Bronchial epithelial cell (primary cell): ENCODE measurements at places on chromosomes 6 and 20.

DNA sequence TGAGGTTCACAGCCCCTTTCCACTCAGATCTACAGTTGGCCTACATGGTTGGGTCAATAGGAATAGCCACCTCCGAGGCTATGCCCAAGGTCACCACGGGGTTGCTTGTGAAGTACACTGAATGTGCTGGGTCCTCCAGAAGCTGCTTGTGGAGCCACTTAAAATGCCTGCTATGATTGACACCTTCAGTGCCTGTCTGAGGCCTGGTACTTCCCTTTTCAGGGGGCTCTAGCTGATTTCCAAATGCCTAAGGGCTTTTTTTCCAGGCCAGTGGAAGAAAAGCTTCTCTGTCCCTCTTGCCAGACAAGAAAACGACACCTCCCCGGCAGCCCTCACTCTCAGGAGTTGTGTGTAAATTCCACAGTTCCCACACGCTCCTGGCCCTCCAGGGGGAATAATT is 6.3 kb upstream of the NXT1 start:
- DNase-seq = no peak

GRCh38 chr20:12028771-12029170 is 111.1 kb downstream of the BTBD3 start:
- DNase-seq = no peak

DNA sequence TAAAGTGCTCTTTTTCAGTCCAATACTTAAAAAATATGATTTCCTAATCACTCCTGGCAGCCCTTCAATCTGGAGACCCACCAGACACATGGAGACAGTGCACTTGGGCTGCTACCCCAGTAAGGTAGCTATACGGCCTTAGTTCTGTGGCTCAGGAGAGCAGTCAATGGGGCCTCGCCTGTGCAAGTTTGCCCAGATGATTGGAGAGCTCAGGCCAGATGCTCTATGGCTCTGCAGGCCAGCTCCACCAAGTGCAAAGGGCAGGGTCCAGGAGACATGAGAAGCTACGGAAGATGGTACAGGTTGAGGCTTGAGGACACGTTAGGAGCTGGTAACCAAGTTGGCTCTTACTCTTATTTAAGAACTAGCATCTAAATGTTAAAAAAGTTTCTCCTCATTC is 30.7 kb downstream of the STK38 start:
- no peak for DNase-seq

- no peak for DNase-seq
Observed at GRCh38 chr20:60395991-60396390, 437.8 kb downstream of the CDH26 start.

GRCh38 chr6:85191656-85192055 is 258.2 kb upstream of the NT5E start:
- no peak for DNase-seq

DNA sequence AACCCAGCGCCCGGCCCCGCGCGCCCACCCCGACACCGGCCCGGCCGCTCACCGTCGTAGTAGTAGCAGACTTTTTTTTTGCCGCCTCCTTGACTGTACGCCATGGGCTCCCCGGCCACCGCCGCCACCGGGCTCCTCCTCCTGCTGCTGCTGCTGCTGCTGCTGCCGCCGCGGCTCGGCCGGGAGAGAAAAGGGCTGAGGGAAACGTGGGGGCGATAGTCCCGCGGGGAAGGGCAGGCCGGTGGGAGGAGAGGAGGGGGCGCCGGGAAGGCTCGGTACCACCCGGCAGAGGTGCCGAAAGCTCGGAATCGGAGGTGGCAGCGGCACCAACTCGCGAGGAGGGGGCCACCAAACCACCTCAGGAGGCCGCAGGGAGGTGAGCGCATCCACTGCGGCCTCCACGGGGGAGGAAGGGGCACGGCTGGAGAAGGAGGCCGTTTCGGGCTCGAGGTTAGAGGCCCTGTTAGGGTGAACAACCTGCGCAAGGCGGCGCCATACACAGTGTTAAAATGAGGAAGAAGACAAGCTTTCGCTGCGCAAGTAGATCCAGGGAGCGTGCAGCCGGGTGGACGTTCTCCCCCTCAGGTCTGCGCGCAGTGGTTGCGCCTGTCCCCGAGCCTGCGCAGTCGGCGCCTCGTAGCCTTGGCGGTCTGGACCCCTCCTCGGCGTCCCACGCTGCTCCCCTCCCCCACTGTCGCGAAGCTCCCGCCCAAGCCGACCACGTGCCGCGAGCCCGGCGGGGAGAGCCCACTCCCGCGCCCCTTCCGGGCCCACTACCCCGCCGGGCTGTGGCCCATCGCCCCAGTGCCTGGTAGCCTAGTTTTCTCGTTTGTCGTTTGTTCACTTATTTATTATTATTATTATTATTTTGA is at the start of gene HDAC2:
TSS of gene HDAC2 (minus strand) at position 344 of the 872 bp plus-strand sequence. CDS start at position 104, 240 bp downstream.
- peak; percentile 48 for DNase-seq

DNA sequence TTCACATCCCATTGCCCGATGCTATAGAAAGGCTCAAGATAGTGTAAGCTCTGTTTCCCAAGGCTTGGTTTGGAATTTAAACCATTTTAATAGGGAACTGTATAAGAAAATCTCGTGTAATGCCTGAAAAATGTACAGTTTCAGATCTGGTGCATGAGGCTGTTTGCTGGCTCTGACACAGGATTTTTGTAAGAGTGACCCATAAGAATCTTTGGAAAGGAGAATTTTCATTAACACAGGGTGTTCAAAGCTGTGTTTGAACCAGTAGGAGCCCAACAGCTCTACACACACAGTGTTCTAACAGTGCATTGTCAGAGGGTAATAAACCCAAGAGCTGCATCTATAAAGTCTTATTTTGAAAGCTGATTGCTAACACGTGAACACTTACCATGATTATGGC is 293.5 kb downstream of the PRL start:
- DNase-seq = no peak

- DNase-seq = peak; percentile 39
Observed at GRCh38 chr20:62938105-62938888, at the start of gene GID8. Gene GID8, plus strand, starts transcription at chr20:62938147. Its CDS starts 3,356 bp downstream, at chr20:62941503.

DNA sequence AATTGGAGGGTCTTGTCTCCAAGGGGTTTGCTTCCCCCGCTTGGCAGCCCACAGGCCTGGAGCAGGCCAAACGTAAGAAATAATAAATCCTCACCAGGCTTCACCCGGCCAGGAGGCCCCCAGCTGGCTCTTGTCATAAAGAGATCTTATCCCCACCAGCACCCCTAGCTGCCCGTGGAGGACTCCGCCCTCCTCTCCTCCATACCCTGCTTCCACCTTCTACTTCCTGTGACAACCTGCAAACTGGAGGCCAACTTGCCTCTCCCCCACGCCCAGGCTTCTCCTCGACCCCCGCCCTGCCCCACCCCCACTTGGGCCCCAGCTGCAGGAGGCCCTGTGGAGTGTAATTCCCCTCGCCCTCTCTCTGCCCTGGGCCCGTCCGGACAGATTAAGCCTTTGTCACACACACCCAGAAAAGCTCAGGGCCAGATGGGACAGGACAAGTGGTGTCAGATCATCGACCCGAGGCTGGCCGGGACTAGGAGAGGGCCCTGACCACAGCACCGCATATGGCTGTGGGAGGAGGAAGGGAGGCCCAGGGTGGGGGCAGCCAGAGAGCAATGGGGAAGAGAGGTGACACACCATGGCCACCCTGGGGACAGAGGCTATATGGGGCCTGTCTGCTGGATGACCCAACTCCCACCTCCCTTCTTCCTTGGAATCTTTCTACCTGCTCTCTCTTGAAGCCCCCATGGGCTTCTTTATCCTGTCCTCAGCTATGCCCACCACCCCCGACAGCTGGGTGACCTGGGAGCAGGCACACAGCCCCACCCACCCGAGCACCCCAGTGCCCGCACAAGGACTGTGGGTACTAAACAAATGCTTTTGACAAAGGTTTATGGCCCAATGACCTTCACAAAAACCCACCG is 3.9 kb downstream of the NOL4L start:
- no peak for DNase-seq

GRCh38 chr6:117157448-117157847 is 107.9 kb upstream of the VGLL2 start:
- no peak for DNase-seq

- no peak for DNase-seq
Observed at GRCh38 chr20:54118220-54119001, 48.0 kb upstream of the BCAS1 start.

DNA sequence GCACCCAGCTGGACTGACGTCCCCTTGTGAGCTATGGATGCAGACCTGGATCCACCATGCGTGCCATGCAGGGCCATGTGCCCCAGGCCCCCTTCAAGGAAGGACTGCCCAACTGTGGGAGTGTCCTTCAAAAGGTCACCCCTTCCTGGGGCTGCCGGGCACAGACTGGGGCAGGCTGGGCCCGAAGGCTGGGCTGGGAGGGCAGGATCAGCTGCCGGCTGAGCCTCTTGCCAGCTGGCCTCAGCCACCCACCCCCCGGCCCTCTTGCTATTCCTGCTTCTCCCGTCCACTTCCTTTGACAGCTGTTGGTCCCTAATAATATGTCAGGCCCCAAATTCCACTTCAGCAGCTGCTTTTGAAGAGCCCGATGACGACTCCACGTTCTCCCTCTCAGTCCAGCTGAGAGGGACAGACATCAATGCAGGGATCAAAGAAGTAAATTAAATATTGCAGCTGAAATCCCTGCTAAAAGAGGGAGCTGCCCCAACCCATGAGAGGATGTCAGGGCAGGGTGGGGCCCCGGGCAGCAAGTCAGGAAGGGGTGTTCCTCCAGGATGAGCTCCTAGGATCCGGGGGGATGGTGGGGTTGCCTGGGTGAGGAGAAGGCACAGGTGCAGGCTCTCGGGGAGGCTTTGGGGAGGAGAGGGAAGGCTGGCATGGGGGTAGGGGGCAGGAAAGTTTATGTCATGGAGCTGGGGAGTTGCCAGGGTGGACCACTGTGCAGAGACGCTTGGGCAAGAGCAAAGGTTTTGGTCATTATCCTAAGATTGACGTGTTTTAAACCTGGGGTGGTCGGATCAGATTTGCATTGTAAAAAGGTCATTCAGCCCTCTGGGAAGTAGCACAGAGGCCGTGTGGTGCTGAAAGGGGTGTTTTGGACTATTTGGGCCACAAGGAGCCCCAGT is 185.0 kb downstream of the ANKRD60 start:
- DNase-seq = no peak

DNA sequence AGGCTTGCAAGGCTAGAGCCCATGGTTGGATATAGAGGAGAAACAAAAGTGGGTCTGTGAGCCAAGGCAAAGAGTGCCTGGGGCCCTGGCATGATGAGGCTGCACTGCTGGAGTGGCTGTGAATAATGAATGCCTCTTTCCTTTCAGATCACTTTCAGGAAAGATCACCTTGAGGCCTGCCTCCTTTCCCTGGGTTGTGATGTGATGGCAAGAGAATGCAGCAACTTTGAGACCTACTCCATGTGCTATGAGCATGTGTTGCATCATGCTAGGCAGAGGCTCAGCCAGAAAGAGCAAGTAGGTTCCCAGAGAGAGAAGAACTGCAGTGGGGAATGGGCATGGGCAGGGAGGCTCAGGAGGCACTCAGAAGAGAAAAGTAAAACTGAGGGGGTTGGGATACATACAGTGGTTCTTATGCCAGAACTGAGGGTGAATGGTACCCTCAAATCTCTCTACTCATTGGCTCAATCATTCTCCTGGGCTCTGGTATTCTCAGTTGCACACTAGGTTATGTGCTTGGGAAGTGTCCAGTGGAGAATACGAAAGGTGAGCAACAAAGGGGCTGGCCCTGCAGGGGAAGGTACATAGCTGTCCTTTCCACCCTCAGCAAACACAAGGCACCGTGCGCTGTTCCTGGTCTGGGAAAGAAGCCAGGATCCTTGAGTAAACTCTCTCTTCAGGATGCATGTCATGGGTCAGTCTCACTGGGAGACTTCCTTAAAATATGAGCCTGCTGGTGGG is 45.9 kb downstream of the CD164 start:
- DNase-seq = peak; percentile 90

DNA sequence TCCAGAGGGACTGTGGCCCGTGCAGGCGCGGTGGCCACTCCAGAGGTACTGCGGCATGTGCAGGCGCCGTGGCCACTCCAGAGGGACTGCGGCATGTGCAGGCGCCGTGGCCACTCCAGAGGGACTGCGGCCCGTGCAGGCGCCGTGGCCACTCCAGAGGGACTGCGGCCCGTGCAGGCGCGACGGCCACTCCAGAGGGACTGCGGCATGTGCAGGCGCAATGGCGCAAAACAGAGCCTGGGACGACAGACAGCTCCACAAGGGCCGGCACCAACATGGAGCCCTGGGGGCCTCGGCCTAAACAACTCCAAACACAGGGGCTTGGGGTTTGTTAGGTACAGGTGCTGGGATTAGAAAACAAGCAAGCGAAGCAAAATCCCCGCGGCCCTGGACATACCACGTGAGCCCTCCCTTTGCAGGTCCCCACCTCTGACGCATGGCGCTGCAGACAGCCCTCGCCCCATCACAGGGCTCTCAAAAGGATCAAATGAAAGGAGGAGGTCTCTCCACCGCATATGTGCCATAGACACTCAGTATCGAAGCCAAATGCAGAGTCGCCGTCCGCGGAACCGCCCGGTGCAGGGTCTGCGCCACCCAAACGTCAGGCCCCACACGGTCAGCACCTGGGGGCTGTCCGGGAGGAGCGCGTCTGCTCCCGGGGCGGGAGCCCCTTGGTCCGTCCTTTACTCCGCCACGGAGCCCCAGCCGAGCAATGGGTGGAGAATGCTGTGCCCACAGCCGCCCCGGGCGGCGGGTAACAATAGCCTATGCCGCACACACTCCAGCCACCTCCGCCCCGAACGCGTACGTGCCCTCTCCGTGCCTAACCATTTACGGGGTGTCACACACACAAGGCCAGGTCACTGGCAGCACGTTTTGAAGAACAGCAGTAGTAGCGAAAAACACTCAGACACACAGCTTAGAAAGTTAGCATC is 85.7 kb downstream of the TAF4 start:
- no peak for DNase-seq

GRCh38 chr6:108737594-108738546 is 110.4 kb upstream of the ARMC2 start:
- peak; percentile 100 for DNase-seq

DNA sequence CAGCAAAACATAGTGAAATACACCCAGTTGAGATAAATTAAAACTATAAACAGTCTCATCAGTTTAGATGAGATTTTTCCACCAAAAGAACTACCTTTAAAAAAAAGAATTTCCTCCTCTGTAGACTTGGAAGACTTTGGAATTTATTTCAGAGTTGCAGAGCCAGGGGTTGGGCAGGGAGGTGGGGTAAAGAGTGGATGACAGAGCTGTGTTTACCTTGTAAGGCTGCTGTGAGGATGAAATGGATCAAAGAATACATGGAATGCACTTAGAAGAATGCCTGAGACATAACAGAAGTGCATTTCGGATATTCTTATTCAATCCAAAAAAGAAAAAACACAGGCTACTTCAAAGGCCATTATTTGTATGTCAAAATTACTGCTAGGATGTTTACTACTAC is 6.4 kb upstream of the LY86 start:
- no peak for DNase-seq

- DNase-seq = no peak
Observed at GRCh38 chr6:169083508-169083874, 170.2 kb downstream of the THBS2 start.

DNA sequence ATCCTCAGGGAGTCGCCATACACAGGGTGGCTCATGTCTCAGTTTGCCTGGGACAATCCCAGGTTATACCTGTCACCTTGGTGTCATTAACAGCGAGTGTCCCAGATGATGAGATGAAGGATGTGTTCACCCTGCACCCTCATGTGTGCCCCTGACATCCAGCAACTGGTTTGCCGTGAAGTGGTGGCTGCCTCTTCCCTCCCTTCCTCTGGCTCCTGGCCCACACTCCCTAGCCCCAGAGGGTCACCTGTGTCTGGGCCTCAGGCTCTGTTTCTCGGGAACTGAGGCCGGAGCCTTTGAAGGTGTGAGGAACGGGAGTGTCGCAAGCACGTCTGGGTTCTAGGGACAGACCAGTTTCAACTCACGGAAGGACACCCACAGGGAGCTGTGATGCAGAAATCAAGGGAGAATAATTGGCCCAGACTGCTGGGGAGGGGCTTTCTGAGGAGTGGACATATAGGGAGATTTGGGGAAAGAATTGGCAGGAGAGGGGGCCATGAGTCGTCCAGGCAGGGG is 35.8 kb upstream of the PHACTR3 start:
- DNase-seq = no peak

GRCh38 chr6:167676000-167676665 is 150.6 kb upstream of the AFDN start:
- no peak for DNase-seq
